Globus pallidus (tissue), 1 donor: ENCODE measurements at places on chromosomes 7 and 10.

DNA sequence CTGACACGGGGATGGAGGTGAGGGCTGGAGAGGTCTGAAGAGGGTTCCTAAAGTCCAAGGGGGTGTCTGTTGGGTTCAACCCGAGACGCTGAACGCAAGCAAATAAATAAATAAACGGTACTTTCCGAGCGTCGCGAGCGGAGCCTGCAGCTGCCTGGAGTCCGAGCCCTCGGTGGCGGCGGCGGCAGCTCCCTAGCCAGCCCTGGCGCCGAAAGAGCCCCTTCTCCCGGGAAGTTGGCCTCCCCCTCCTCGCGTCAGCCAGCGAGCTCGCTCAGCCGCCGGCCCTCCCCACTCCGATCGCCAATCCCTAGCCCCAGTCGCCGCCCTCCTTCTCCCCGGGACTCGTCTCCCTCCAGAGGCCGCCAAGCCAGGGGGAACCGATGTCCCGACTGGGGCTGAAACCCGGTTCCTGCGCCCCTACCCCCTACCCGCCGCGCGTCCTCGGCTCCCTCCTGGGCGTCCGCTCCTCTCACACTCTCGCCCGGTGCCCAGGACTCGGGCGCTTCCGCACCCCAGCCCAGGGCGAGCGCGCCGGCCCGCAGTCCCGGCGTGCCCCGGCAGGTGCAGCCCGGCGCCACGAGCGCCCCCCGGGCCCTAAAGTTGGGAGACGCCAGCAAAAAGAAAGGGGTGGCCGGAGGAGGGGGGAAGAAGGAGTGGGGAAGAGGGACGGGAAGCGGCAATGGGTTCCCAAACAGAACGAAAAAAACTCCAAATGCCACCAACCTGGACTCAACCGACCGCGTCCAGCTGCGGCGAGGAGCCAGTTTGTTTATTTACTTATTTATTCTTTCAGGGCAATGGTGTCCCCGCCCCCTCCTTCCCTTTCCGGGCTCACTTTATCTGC lies at the start of gene GFRA1:
Gene GFRA1, minus strand, starts transcription at position 767 of the 844 bp plus-strand sequence. CDS start 1,177 bp downstream, outside the sequence.
- DNase-seq = no peak

GRCh38 chr10:36157486-36157885 lies 515.4 kb upstream of the FZD8 start:
- DNase-seq = no peak

DNA sequence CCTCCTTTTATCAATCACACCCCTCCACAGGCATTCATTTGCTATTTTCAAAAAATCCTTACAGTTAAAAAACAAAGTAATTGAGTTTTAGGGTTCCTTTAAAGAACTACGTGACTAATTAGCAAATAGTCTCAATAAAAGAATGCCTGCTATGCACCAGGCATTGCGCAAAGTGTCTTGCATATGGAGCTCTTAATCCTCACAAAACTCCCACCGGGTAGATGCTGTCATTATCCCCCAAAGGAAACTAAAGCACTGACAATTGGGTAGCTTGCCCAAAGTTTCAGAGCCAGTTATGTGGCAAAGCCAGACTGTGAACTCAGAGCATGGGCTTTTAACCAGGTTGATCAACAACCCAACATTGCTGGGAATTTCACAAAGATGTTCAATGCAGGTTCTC lies 305.7 kb downstream of the ELMO1 start:
- no peak for DNase-seq

DNA sequence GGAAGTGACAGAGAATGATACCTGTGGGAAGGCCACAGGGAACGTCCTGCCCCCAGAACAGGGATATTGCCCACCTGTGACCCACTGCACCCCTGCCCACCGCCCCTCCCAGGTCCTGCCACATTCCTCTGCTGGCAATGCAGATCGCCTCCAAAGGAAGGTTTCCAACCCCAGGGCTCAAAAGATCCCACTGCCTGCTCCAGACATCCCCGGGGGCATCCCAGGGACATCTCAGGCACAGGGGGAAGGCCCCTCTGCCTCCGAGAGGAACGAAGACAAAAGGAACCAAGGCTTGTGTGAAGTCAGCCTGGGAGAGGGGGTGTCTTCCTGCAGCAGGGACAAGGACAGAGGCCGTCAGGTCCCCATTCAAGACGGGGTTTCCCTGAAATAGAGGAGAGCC lies 28.5 kb downstream of the NUDT1 start:
- DNase-seq = no peak

- peak; percentile 79 for DNase-seq
Measured at GRCh38 chr10:96365571-96365970, 6.8 kb upstream of the OPALIN start.

- DNase-seq = no peak
Measured at GRCh38 chr10:49139846-49140195, 6.0 kb upstream of the FAM170B start.

DNA sequence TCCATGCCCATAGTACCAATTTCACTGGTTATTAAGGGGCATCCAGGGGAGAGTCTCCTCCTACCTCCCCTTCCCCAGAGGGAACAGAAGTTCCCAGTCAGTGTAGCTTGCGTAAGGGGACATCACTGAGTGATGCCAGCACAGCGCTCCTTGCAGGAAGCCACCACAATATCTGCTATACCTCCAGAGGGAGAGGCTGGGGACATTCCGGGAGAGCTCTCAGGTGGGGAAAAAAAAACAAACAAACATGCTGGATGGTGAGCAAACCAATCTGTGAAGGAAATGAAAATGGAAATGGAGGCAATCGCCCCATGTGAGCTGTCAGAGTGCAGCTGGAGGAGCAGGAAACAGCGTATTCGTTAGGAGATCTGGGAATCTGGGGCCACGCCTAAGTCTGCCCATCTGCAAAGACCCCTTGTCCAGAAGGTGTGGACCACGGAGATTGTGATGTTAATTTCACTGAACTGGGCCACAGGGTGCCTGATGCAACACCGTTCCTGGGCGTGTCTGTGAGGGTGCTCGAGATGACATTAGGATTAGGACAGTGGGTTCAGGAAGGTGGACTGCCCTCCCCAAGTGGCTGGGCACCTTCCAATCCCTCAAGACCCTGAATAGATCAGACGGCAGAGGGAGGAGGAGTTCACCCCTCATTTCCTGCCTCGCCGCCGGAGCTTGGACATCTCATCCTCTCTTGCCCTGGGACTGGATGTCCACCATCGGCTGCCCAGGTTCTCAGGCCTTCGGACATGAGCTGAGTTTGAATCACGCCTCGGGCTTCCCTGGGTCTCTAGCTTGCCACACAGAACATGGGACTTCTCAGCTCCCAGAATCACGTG lies 30.5 kb downstream of the GNA12 start:
- no peak for DNase-seq

- DNase-seq = peak; percentile 69
Measured at GRCh38 chr7:3922175-3922635, 621.2 kb downstream of the SDK1 start.

GRCh38 chr7:1802899-1803298 lies 132.8 kb downstream of the ELFN1 start:
- DNase-seq = no peak

DNA sequence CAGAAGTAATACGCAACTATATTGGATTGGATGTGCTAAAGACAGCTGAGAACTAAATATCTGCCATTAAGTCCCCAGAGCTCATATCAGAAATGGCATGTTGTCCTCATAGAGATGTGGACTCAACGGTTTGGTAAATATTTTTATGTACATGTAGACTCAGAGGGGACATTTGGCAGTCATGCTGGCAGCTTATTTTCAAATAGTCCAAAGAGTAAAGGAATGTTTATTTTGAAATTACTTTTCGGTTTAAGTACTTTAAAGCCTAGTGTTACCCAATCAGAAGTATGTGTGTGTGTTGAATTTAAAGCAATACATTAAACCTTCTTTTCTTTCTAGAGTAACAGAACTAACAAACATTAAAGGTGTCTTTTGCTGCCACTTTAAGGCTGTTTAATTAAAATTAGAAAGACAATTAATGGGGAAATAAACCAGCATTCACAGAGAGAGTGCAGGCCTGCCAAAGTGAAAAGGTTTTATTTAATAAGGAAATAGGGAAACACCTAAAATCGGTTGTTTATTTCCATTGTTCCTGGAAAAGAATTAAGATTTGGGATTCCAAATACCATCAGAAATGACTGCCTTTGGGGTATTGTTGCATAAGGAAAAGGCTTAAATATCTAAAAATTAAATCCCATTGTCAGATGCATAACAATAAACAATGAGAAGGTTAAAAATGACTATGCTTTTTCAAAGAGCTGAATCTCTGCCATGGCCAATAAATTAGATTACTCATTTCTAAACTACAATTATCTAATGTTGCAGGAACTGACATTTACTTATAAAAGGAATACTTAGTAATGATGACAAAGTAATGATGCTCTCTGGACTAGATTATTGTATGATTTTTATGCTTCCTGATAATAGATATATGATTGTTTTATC lies 113.4 kb upstream of the AHR start:
- DNase-seq = no peak

DNA sequence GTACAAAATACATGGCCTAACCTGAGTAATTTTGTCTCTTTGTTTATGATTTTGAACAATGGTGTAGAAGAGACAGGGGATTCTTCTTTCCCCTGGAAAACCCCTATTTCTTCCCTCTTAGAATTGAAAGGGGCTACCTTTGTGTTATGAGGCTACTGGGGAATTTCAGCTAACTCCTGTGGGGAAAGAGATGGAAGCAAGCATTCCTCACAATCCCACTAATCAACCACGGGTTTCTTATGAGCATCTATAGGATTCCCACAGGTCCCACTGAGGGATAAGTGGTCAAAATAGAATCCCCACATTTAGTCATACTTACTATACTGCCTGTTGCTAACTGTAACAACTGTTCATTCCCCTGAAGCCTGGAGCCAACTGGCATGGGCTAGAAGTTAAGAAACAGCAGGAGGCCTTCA lies 32.2 kb upstream of the ITGB8 start:
- DNase-seq = no peak

DNA sequence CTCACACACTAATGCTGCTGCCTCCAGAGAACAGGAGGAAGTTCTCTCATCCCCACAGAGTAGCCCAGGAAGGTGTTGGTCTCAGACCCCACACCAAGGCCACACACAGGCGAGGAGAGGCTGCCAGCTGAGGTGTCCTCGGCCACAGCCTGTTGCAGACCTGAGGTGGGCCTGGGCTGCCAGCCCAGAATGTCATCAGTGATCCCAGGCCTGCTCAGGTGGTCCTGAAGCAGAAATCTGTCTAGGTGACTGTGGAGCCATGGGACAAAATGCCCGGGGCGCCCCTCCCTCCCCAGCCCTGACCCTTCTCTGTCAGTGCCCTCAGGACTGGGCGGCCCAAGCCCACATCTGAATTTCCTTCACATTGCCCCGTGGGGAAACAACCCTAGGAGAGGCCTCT lies 43.5 kb upstream of the LRRC4 start:
- DNase-seq = no peak

GRCh38 chr10:92678206-92678605 lies 11.5 kb upstream of the HHEX start:
- no peak for DNase-seq

GRCh38 chr7:20831956-20832355 lies 45.3 kb upstream of the SP8 start:
- DNase-seq = no peak

DNA sequence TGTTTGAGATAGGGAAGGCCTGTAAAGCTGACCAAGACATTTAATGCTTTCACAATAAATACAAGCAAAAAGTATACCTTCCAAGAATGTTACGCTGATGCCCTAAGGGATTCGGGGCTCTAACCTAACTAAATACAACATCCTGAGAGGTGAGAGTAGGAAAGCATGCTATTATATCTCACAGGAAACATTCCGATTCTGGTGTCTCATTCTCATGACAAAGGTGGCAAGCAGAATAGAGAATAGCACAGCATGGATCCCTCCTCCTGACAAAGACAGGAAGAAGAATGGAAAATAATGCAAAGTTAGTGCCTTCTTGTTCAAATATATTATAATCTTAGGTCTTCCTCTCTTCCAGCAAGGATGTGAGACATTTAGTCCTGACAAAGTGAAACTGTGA lies 504.3 kb downstream of the TFEC start:
- DNase-seq = no peak

- no peak for DNase-seq
Measured at GRCh38 chr10:120666308-120666707, 184.9 kb upstream of the WDR11 start.

DNA sequence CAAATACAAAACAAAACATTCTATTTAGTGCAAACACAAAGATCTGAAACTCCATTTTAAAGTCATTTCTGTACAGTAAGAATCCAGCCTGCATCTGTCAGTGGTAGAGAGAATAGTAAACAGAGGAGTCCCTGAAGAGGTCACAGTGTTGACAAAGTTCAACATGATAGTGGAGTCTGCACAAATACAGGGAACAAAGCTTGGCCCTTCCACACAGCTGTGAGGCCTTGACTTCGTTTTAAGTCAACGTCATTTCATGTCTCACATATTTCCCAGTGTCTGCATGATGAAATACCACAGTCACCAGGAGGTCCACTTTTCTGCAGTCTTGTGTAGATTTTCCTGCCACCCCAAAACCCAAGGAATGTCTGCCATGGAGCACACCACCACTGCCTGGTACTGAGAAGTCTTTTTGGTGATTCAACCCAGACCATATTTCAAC lies 33.0 kb downstream of the CYP26A1 start:
- no peak for DNase-seq

DNA sequence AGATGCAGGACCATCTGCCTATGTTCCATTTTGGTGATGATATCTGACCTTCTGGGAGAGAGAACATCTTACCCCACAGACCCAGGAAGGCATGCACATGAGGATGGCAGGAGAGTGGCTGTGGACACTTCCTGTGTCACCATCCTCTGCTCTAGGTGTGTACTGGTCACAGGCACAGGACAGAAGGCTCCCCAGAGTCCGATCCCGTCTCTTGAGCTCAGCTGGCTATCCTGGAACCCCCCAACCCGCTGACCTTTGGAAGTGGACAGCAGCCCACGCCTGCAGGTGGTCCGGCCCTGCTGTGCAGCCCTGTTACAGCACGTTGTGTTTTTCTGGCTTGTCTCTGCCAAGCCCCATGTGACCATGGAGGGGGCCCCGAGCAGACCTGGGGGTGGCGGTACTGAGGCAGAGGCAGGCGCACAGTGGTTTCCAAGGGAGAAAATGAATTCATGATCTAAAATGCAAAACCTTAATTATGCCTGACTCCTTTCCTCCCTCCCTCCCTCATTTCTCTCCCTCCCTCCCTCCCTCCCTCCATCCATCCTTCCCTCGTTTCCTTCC lies 178.8 kb downstream of the CUX1 start:
- DNase-seq = no peak

DNA sequence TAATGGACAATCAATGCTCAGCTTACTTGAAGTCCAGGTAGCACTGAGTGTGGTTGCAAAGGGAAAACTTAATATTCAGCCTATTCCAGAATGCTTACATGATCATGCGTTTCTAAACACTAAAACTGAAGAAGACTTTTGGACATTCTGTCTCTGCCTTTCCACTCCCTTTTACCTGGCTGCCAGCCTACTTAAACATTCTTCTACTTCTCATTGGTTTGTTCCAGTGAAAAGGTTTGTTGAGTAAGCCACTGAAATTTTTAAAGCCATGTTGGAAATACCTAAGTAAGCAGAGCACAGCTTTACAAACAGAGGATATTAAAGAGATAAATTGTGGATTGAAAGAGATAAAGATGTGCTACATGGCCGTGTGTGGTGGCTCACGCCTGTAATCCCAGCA lies 1280.8 kb upstream of the AUTS2 start:
- no peak for DNase-seq

GRCh38 chr7:143516981-143517380 lies 39.3 kb downstream of the TAS2R41 start:
- no peak for DNase-seq
